ENCODE measurements at places on chromosomes 12 and 14.
A peak's percentile ranks its signal among the peaks of the same experiment; 100 is the strongest.

DNA sequence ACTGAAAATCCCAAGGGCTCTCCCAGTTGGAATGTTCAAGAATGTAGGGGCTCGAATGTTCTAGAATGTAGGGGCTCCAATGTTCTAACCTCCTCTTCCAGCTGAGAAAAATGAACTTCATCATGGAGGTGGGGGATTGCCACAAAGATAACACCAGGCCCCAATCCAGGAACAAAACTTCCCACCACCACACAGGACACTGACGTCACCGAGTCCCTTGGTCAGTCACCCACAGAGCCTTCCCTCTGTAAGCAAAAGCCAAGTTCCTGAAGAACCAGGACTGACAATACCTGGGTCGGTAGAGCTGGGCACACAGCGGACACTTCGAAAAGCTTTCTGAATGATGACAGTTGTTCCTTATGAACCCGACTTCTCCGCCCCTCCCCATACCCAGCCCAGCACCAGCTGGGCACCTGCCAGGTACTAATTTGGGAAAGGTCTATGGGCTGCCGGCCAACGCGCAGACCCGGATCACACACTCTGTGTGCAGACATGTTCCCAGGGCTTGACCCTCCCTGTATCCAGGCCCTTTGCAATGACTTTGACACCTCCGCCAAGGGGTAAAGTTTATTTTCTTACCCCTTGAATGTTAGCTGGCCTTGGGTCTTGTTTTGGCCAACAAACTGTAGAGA, 18.9 kb downstream of the ITPK1 start:
- no peak for DNase-seq

DNA sequence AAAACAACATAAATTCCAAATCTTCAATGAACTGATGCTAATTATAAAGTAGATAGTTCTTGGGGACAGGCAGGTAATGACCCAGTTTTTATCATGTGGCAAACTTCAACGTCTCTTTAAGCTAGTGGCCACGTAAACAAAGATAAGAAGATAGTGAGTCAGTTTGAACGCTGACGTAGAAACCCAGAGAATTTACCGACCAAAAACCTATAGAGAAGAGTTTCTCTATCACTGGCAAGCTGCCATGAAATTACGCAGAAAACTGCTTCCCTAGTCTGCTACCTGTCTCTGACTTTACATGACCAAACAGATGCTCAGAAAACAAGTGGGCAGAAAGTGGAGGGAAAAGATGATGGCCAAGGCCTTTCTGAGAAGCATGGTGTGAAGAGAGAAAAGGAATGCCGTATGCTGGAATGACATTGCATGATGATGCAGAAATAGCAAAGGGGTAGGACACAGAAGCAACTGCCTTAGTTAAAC, 136.3 kb downstream of the ITPR2 start:
- DNase-seq, result peak; percentile 80

DNA sequence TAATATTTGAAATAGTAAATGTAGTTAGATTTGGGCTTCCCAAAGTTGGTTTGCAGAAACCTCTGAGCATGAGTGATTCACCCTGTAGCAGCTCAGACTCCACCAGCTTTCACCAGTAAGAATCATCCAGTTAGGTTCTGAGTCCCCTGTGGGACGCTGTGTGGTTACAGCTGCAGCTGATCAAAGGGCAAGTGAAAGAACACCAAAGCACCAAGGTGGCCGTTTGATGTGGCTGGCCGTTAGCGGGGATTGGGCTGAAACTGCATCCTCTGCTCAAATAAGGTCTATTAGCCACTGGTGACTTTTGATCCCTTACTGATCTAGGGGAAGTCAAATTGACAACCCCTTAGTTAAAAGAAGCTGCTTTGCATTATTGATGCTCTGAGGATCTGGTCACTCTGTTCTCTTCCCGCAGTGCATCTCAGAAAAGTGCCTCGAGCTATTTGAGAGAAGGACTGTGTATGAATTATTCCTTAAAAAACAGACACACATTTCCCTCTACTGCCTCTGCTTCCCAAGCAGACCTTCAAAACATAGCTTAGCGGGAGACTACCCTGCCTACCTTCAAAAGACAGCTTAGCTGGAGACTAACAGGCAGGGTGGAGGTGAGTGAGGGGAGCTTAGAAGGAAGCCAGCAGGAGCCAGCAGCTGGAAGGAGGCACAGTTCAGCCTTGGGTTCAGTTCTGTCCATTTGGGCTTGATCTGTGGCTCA, 3.7 kb downstream of the ABHD12B start:
- no peak for DNase-seq

- no peak for DNase-seq
Measured at GRCh38 chr14:46197856-46198255, 453.7 kb downstream of the RPL10L start.

DNA sequence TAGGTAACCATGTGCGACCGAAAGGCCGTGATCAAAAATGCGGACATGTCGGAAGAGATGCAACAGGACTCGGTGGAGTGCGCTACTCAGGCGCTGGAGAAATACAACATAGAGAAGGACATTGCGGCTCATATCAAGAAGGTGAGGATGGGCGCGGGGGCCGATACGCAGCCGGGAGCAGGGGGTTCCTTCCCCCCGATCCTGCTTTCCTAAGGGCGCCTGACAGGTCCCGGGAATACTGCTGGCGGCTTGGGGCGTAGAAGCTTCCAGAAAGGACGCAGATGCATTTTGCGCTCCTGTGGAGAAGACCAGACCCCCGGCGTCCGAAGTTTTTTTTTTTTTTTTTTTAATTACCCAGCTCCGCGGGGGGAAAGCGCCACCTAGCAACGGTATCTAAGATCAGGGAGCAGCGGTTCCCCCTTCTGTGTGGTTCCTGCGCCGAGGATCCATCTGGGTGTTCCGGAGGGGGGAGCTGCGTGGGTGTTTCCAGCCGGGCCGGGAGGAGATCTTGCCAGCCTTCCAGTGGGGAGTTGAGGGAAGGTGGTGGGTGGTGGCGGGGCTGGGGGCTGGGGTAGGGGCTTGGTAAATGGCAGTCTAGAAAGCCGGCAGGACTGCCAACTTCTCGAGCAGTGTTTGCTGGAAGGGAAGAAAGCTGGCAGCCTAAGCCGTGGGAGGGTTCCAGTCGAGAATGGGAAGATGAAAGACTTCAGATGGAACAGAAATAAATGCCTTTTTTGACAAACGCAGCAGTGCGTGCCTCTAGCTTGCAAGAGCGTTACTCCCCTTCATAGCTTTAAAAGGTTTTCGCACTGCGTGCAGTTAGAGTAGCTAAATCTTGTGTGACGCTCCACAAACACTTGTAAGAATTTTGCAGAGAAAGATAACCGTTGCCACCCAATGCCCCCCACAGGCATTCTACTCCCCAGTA, 764 bp downstream of the DYNLL1 start:
- no peak for DNase-seq

GRCh38 chr14:100719976-100720520, 6.6 kb upstream of the DLK1 start:
- no peak for DNase-seq

- DNase-seq, result no peak
Measured at GRCh38 chr14:92950193-92950540, 27.2 kb downstream of the CHGA start.

GRCh38 chr14:44640416-44640815, 133.3 kb upstream of the FSCB start:
- no peak for DNase-seq

DNA sequence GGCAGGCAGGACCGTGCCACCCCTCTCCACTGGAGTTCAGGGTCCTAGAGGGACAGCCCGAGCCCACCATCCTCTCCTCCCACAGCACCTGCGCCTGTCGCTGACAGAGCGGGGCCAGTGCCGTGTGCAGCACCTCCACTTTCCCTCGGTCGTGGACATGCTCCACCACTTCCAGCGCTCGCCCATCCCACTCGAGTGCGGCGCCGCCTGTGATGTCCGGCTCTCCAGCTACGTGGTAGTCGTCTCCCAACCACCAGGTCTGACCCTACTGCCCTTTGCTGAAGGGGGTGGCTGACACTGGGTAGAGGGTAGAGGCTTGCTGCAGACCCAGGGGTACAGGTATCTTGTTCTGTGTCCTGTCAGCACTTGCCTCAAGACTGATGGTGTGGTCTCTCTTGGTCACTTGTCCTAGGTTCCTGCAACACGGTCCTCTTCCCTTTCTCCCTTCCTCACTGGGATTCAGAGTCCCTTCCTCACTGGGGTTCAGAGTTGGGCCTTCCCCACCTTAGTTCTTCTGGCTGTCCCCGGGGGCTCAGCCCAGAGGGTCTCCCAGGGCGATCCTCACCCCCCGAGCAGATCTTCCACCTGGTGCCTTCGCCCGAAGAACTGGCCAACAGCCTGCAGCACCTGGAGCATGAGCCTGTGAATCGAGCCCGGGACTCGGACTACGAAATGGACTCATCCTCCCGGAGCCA, 42.0 kb downstream of the SH2B3 start:
- DNase-seq, result no peak

DNA sequence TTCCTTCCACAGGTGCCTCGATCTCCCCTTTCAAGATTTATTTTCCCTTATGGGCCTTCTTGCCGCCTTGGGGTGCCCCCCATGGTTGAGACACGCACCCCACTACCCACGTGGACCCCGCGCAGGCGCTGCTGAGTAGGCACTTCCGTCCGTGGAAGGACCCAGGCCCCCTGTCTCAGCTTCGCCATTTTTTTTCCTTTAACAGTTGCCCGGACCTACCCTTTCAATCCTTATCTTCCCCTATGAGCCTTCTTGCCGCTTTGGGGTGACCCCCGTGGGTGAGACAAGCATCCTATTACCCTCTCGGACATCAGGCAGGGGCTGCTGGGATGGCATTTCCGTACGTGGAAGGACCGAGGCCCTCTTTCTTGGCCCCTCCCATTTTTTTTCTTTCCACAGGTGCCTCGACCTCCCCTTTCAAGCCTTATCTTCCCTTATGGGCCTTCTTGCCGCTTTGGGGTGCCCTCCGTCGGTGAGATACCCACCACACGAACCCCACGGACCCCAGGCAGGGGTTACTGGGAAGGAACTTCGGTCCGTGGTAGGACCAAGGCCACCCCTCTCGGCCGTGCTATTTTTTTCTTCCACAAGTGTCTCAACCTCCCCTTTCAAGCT, 268.2 kb downstream of the ALG10 start:
- DNase-seq, result no peak

- DNase-seq, result no peak
Measured at GRCh38 chr14:100058777-100059437, 6.3 kb upstream of the EVL start.

DNA sequence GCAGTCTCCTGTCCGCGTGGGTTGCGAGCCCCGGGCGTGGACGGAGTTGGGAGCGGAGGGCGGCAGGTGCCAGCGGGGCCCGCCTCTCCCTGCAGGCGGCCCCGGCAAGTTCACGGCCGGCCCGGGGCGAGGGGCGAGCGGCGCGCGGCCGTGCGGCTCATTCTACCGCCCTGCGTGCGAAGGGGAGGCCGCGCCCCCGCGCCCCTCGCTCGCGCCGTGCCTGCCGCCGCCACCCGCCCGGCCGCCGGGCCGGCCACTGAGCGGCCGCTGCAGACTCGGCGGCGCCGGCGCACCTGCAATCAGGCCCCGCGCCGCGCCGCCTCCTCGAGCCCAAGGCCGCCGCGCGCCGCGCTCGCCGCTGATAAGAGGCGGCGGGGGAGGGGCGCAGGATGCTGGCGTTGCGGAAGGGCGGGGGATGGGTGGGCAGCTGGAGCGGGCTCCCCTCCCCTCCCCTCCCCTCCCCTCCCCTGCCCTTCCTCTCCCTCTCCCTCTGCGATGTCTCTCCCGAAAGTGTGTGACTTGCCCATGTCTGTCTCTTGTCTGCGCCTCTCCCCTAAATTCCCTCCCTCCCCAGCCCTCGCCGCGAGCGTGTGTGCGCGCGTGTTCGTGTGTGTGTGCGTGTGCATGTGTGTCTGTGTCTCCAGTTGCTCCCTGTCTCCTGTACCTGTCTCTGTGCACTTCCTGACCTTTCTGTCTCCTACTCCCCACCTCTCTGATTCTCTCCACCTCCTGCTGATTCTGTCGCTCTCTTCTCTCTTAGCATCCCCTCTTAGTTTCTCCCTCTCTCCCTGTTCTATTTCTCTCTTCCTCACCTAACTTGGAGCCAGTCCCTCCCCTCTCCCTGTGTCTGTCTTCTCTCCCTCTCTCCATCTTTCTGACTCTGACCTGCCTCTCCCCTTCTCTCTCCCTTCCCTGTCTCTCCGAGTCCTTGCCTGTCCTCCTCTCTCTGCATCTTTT, 768.1 kb upstream of the TBX3 start:
- DNase-seq, result peak; percentile 4

DNA sequence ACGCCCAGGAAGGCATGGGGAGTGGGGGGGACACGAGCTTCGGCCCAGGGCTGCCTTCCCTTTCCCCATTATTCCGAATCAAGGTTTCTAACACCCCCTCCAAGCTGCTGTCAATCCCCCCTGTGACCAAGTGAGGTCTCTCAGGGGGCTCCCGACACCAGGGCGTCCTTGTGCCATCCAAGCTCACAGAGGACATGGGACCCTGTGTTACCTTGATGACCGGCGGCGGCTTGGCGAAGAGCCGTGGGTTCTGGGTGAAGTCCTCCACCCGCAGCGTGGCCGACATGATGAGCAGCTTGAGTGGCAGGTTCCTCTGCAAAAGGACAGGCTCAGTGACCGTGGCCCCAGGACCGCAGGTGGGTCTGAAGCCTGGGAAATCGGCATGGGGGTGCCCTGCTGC, 20.3 kb downstream of the DHX37 start:
- DNase-seq, result no peak

DNA sequence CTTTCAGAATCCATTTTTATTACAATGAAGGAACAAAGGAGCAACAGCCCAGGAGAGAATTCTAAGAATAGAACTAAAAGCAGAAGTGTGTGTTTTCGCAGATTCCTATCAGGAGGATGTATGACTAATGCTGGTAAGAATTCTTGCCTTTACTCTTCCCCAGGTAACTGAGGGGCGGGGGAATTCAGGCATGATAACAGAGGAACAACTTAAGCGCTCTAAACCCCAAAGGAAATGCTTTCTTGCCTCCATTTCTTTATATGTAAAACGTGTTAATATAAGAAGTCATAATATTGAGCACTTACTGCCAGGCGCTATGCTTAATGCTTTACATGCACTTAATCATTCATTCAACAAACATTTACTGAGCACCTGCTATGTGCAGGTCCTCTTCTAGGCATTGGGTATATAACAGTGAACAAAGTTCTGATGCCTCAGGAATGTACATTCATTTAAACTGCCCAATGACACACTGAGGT, 4.5 kb downstream of the HCAR1 start:
- no peak for DNase-seq

DNA sequence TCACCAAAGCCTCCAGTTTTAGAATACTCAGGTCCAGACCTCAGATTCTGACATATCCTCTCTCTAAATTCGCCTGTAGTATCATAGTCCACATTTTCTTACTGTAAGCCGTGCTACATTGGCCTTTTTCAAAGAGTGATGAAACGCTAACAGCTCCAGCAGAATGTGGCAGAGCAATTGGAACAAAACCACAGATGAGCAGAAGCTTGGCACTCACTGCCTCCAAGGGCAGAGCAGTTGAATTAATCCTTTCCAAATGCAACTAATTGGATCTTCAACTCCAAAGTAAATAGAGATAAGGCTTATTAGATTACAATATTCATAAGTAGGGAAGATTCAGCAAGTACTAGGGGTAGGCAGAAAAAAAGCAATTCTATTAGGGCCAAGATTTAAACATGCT, 128.3 kb downstream of the SLC35F4 start:
- DNase-seq, result no peak

DNA sequence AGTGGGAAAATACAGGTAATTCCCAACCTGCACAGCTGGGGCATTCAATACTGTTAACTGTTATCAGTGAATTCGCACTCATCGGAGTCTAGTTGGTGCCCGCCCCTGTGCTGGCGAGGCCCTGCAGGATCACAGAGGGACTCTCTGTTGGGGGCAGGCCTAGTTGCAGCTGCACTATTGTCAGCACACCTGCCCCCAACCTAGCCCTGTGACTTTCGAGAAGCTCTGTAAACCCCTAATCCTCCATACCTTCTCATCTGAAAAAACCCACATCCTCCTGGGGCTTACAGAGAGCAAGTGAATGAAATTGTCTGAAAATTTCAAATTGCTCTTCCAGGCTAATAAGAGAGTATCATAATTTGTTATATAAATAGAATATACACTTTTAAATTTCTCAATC, 132.2 kb upstream of the NUDT4 start:
- no peak for DNase-seq
